ENCODE measurements at places on chromosomes 7 and 10.

DNA sequence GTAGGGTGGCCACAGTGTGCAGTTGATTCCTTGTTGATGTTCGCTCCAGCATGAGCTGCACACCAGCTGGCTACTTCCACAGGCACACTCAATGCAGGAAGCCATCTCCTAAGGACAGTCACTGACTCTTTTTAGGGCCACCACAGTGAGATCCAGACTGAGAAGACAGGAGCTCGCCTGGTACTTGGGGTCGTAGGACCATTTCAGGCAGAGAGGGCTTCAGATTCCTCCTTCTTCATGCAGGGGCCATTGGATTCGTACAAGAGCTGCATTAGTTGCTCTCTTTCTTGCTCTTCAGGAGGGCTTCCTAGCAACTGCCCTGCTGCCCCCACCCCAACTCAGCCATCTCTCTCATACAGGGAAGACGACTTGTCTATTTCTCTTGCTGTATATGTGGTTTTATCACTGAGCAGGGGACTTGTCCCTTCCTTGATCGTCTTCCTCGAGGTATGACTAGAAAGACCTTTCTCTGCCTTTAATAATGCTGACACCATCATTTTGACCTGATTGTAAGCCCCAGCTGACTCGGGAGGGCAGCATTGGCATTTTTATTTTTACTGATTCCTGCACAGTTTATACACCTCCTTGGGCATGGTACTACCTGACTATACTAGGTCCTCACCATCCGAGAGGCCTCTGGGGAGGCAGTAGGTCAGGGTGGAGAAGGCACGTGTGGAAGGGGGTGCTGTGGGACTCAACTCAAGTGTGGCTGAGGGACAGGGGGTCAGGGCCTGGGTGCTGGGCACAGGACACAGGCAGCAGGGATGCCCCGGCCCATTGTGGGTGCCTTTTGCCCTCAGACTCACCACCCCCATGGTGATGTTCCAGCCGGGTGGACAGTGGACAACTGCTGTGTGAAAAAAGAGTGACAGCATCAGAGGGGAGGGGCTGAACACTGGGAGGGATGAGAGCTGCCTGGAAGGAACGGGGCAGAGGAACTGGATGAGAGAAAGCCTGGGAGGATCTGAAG, 136.7 kb upstream of the ZNF746 start:
- DNase-seq, result no peak

GRCh38 chr10:13270877-13271551, 28.9 kb downstream of the PHYH start:
- DNase-seq, result no peak

DNA sequence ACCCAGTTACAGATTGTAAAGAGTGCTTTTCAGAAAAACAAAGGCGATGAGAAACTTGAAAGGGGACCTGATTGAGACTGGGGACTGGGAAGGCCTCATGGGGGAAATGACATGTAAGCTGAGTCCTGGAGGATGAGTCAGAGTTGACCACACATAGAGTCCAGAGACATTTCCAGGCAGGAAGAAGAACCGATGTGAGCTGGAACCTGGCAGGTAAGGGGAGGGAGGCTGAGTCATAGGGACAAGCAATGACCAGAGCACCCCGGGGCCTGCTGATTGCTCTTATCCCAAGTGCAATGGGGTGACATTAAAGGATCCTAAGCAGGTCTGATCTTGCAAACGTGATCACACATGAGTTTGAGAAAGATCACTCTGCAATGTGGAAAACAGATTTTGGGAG, 11.7 kb downstream of the TLL2 start:
- no peak for DNase-seq

DNA sequence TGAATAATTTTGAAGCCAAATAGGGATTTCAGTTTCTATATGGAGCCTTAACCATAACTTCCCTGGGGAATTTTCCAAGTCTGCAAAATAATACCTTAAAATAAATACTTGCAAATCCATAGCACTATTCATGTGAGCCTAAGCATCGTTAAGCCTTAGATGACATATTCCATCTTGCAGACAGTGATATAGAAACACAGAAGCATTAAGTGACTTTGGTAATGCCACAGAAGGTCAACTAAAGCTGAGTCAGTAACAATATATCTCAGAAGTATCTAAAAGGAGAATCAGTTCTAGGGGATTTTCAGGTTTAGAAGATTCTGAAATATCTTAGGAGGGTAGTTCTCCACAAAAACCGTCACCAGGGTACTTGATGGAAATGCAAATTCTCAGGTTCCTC, 163.4 kb upstream of the COL1A2 start:
- DNase-seq, result no peak

DNA sequence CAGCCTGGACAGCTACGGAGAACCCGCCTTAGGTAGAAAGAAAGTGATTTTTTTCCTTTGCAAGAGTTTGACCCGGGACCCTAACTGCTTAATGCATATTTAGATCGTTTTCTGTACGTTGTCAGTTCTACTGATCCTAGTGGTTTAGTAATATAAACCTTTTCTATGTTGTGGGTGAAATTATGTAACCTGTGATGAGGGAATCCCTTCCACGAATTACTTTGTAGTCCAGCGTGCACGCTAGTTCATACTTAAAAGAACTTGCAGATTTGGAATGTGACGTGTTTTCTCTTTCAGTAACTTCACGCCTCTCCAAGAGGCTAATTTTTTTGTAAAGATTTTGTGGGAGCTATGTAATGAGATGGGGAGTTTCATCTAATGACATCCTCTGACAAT, 705 bp downstream of the SLF2 start:
- DNase-seq, result no peak

- DNase-seq, result no peak
Observed at GRCh38 chr10:111732166-111732785, 451.3 kb downstream of the GPAM start.

DNA sequence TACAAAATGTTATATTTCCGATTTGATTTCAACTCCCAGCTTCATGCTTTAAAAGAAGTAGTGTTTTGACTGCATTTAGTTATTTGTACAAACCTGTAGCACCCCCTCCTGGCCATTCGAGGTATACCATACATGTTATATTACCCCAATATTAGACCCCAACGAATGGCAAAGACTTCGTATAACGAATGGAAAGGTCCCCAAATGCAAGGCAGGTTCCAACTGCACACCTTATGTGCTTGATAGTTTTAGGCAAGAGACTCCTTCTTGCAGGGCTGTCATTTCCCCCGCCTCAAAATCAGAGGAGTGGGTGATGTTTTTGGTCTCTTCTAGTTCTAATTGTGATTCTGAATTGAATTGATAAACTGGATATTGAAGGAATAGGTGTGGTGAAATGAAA, 101.1 kb upstream of the TARP start:
- no peak for DNase-seq

GRCh38 chr7:128067983-128068382, 36.7 kb upstream of the LRRC4 start:
- DNase-seq, result no peak

- no peak for DNase-seq
Observed at GRCh38 chr10:94011296-94011695, 17.6 kb downstream of the PLCE1 start.

DNA sequence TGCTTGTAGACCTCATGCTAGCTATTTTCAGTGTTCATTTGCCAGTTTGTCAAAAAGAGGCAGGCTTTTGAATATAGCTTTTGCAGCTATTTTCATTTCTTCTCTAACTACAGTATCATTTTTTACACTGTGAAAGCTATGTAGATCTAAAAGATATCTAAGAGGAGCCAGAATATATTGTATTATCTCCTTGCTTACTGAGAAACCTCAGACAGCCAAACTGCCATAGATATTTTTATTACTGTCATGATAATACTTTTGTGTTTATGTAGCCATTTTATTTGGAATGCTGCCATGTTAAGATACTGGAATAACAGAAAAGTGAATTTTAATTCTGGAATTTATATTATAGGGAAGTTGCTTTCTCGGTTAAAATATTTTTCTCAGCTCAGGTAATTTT, 37.2 kb downstream of the ANKIB1 start:
- no peak for DNase-seq

GRCh38 chr7:86964973-86965726, 94.3 kb downstream of the ELAPOR2 start:
- no peak for DNase-seq

DNA sequence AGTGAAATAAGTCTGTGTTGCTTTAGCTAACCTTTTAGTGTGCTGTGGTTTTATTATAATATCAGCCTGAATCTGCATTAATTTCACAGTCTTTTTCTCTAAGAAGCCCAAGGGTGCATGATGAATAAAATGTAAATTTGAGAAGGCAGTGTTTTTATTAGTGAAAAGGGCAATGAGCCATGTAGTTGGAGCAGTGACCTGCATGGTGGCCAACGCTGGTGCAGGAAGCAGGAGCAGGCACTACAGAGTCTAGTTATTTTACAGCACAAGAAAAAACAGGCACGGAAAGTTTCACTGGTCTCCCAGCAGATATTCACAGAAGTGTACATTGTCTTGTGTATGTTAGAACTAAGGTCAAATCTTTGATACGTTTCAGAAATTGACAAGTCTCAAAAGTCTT, 247.8 kb downstream of the CELF2 start:
- no peak for DNase-seq

- DNase-seq, result no peak
Observed at GRCh38 chr7:73891178-73891885, 30.4 kb downstream of the TMEM270 start.

GRCh38 chr10:107898392-107898791, 733.9 kb upstream of the SORCS1 start:
- DNase-seq, result no peak

DNA sequence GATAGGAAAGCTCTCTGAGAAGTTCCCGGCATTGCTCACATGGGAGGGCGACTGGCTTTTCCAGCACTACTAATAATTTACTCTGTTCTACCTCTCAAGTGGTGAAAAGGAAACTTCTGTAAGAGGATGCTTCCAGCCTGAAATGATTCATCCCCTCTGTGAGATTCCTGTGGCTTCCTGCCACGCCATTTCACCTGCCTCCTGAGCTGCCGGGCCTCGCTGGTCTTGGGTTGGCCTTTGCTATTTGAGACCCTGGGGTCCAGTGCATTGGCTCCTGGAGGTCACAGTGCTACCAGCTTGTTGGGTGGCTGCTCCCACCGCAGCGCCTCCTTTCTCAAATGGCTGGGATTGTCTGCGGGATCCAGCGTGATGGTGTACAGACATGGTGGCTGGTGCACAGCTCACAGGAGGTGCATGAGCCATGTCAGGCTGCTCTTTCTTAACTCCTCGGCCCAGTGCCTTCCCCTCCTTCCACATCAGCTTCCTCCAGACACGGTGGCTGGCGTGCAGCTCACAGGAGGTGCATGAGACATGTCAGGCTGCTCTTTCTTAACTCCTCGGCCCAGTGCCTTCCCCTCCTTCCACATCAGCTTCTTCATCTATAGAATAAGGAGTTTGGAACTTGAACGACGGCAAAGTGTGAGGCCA, 42.9 kb upstream of the PCBD1 start:
- DNase-seq, result no peak

- no peak for DNase-seq
Observed at GRCh38 chr10:103854686-103855391, 537 bp downstream of the SH3PXD2A start.

DNA sequence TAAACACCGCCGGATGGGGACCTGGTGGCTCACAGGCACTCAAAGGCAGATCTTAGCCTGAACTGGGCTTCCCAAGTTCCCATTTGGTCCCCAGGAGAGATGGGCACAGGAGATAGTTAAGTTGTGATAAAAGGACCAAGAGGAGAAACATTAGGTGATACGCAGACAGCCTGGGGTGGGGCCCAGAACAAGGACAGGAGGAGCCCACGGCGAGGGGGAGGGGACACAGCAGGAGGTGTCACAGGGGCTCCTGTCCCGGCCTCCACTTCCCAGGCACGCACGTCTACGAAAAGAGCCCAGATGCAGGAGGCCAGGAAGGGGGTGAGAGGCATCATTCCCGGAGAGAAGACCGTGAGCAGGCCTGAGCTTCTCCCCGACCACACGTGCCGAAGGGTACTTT, 16.3 kb upstream of the DNAAF5 start:
- DNase-seq, result no peak

DNA sequence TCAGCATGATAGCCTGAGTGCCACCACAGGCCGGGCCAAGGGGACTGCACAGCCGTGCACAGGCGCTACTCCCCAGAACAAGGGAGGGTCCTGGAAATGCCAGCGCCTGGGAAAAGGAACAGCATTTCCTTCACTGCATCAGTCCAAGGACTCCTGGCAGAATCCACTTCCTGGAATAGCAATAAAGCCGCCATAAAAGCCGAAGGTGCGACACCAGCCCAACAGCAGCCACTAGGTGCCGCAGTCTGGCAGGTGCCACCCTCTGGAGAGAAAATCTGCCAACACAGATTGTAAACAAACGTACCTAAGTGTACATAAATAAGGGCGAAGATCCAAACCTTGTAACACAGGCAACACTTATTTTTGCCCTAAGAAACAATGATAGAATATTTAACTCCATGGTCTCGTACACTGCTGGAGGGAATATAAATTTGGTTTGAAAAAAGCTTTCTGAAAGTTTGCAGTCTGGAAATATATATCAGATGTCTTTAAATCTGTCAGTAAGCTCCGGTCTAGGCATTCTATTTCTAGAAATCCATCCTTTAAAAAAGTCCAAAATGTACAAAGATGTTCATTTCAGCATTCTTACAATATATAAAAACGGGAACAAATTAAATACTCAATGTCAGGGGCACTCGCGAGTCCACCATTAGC, 22.2 kb downstream of the VOPP1 start:
- no peak for DNase-seq

GRCh38 chr10:30013757-30014156, 45.6 kb downstream of the JCAD start:
- DNase-seq, result no peak

DNA sequence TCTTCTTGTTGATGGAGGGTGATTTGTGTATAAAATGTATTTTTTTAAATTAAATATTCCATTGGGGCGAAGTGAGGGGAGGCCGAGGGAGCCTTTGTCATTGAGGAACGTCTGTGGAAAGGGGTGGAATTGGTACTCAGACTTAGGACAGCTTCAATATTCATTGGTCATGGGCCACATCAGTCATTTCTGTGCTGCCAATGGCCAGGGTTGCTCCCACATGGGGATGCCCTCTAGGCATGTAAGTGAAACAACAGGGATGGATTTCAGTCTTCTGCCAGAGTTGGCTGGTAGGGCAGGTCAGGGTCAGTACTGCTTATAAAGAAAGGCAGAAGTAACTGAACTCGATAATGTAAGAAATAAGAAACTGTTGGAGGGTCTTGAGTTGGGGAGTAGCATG, 47.2 kb downstream of the NEURL1 start:
- no peak for DNase-seq

DNA sequence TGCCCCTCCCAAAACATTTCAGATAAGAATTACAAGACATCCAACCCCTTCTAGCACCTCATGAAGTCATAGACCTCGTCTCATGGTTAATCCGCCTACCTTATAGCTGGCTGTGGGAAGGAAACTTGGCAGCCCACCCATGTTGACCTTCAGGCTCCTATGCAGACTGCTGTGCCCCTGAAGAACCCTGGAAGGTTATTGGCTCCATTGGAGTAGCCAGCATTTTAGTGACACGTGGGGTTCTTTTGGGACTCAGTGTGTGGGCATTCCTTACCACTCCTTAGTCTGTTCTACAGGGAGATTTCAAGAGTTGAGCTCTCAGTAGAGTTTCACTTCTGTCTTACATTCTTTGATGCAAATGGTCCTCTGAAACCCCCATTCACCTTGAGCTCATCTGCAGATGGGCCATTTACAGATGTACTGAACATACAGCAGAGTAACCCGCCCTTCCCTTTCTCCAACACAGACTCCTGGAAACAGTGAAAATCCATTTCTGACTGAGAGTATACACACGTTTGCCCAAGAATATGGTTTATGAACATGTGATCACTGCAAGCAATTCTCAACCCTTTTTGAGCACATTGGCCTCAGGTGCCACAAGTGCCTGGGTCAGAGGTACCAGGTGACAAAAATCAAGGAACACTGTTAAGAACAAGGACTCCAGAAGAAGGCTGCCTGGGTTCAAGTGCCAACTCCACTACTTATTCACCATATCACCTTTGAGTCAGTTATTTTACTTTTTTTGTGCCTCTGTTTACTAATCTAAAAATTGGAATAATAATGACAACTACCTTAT, 54.0 kb upstream of the HECW1 start:
- DNase-seq, result no peak
